Smooth muscle cell of the brain vasculature (primary cell): ENCODE measurements at places on chromosomes 12 and 14.

GRCh38 chr12:123085066-123085465 is 65.8 kb downstream of the PITPNM2 start:
- no peak for DNase-seq

DNA sequence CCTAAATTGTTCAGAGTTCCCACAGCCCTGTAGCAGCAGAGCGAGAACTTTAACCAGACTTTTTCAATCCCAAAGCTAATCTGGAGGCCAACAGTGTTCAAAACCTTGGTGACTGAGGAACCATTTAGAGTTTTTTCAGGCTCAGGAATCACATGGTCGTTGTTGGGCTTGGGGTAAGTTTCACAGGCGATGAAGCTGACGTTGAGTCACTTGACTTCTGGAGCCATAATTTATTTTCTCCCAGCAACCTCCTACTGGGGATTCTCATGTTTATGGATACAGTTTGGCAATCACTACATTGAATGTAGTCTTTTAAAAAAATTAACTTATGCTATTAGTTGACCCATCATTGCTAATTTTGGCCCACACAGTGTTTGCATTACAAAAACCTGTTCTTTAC is 34.5 kb downstream of the SSPN start:
- no peak for DNase-seq

DNA sequence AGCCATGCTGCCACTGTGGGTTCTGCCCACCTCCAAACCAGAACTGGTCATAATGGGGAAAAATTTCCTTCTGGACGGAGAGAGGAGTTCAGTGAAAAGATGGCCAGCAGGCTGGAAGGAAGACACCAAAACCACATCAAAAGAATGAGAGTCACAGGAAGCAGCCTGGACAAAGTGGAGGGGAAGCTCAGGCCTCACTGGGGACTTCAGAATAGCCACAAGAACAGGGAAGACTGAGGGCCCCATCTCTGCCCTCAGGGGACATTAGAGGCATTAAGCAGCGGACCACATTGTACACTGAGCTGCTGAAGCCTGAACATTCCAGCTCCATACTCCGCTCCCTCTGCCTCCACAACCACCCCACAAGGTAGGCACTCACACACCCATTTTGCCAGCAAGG is 119.6 kb upstream of the COCH start:
- DNase-seq, result no peak

DNA sequence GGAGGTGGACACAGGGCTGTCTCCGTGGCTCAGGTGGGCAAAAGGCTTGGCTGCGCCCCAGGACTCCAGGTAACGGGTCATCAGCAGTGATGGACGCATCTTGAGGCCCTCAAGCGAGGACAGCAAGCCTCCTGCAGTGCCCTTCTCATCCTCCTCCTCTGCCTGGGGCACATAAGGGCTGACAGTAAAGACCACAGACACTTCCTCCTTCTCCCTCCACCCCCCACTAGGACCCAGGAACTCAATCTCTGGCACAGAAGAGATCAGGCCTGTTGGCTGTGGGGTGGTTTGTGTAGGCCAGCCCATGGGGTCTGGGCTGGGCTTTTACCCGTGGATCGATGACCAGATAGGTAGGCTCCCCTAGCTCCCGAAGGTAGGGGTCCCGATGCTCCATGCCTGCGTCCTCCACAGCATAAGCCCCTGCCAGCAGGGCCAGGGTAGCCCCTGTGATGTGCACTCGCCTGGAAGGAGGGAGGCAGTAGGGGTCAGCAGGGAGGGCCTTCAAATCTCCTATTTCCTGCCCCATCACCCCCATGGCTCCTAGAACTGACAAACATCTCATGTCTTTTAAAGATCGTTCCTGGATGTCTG is 5.7 kb downstream of the ADCY4 start:
- DNase-seq, result no peak
